Stimulated activated CD8-positive, alpha-beta memory T cell treated with anti-CD3 and anti-CD28 coated beads, Interleukin-4, amount 100 ng/mL, for 1 hour (primary cell): ENCODE measurements at places on chromosomes 2 and 18.

- no peak for DNase-seq
Measured at GRCh38 chr2:239293775-239294430, 106.9 kb downstream of the HDAC4 start.

DNA sequence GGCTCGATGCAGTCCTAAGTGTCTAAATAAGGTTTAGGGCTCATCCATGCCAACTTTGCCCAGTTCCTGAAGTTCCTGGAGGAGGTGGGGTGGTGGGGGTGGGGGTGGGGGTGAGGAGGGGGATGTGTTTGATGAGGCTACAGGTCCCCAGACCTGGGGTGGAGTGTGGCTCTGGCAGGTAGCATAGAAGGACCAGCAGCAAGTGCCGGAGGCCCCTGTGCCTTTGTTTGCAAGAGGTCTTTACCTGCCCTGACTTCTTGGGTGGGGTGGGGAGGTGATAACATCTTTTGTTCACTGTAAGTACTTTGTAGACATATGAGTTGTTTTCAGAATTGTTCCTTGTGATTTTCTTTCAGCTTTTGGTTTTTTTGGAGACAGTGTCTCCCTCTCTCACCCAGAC is 10.0 kb downstream of the SH3BP4 start:
- no peak for DNase-seq

GRCh38 chr2:55482186-55482884 is 37.2 kb upstream of the CFAP36 start:
- no peak for DNase-seq

DNA sequence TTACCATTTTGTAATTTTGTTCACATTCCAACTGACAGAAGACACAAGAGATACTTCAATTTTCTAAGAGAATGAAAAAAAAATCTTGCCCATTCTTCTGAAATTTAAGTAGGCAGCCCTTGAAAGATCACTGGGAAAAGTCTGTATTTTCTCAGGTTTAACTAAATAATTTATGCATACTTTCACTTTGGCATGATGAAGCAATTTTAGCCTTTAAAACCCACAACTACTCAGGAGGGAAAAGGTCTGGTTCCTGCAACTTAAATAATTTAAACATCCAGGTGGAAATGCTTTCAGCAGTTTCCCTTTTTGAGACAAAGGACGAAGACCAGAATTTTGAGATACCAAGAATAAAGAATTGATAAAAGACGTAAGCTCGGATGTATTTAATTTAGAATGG is 61.4 kb downstream of the ZEB2 start:
- DNase-seq: no peak

GRCh38 chr2:880201-880970 is 70.3 kb upstream of the SNTG2 start:
- DNase-seq: no peak

- no peak for DNase-seq
Measured at GRCh38 chr18:62739911-62740310, 24.6 kb downstream of the PHLPP1 start.
